ACHN (cell line): ENCODE measurements at places on chromosomes 4 and X.
A peak's percentile ranks its signal among the peaks of the same experiment; 100 is the strongest.

DNA sequence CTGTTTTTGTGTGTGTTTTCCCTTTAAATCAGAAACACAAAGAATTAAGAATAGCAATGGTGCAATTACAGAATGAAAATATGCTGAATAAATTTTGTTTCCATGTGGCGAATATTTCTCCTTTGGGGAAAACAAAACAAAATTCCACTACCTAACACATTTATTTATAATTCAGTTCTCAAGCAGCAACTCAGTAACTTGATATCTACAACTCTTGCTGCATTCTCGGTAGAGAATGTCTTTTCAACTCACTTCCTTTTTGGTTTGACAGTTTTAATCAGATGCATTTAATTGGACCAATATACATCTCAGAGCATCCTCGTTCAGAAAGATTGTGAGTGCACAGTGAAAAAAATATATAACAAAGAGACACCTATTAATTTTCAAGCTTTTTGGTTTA lies 30.8 kb downstream of the ZNF827 start:
- no peak for DNase-seq

GRCh38 chr4:25160714-25161592 lies 704 bp upstream of the SEPSECS start:
- DNase-seq, result no peak

DNA sequence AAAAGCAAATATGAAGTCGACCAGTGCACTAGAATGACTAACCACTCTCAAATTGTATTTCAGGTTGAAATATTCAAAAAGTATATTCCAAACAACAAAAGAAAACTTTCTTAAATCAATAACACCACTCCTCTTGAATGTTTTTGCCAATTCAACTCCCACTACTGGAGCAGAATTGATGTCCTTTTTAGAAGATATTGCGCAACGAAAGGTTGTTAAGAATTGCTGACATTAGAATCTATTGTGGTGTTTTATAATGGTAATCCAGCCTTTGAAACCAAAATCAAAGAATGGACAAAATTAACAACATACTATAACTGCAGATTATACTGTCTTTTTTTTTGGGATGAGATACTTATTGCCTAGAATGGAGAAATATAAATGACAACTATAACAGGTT lies 331.3 kb downstream of the GRXCR1 start:
- DNase-seq, result no peak

DNA sequence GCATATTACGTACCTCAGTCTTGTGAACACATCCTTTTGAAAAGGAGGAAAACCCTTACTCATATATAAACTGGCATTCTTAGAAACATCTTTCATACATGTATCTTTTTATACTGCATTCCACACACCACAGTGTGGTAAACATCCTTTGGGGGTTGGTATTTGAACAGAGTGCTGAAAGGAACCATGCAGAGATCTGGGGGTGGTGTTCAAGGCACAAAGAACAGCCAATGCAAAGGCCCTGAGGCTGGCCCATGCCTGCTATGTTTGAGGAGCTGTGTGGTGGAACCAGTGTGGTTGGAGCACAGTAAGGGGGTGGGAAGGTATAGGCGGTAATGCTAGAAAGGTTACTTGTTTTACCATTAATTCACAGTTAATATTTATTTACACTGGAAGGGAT lies 2.0 kb downstream of the ELK1 start:
- DNase-seq, result no peak

GRCh38 chr4:188214861-188215260 lies 75.6 kb downstream of the TRIML1 start:
- DNase-seq, result no peak

DNA sequence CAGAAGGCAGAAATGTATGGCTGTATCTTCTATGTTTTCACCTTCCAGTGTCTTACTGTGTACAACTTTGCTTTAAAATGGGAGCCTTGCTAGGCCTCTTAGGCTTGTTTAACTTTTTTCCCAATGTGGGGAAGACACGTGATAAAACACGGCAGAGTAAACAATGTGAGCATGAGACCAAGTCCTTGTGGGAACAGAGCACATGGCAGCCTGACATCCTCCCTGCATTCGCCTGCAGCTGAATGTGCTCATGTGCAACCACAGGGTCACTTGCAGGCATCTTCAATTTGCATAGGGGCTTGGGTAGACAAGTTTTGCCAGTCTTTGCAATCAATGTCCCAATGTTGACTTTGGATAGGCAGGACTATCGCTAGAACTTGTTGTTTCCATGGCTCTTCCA lies 91.8 kb downstream of the CCNG2 start:
- DNase-seq, result no peak

GRCh38 chrX:70289168-70289792 lies 447 bp downstream of the PDZD11 start:
- DNase-seq, result no peak

- DNase-seq, result no peak
These were observed 24.2 kb downstream of the LRIT3 start for GRCh38 chr4:109872065-109872464.

GRCh38 chr4:138672393-138672976 lies 343.1 kb upstream of the NOCT start:
- DNase-seq, result no peak

DNA sequence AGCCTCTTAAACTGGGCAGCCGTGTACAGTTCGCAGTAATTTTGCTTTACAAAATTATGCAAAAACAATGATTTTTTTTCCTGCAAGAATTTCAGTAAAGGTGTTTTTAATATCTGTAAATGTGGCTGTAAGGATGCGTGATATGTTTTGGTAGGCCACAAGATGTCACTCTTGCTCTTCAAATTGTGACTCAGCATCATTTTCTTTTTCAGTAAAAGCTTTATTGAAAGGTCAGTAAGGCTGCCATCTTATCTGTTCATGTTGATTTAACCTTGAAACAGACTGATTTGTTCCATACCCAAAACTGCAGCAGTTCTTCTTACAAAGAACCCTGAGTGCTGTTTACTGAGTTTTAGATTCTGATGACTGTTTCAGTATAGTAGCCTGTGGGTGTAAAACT lies 39.9 kb downstream of the TXLNG start:
- peak; percentile 38 for DNase-seq

DNA sequence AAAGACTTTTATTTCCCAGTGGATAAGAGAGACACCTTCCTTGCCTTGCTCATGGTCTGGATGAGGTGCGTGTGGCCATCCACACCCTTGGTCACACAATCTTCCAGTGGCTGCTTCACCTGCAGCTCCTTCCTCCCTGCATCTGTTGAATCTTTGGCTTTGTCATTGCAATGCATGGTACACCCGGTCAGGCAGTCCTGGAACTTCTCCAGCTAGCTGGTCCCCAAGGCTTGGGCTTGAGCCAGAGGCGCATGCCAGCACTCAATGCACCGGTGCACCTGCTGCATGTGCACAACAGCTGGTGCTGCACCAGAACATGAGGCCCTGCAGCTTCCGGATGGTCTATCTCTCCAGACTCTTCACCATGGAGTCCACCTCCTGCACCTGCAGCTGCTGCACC lies 31.7 kb downstream of the SCML1 start:
- DNase-seq, result no peak

DNA sequence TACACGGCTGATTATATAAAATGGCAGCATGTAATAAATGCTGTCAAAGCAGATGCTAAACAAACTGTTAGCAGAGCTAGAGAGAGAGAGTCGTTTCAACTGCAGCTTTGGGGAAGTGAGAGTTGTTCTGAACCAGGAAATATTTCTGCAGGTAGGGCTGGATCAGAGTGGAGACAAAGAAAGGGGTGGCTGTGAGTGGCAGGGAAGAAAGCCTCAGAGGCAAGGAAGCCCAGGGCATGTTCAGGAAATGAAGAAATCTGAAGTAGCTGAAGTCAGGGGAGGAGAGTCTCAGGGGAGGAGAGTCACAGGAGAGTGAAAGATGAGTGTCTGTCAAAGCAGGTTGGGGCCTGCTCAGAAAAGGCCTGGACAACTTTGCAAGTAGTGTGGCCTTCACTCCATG lies 48.4 kb upstream of the RPS6KA3 start:
- DNase-seq, result no peak

DNA sequence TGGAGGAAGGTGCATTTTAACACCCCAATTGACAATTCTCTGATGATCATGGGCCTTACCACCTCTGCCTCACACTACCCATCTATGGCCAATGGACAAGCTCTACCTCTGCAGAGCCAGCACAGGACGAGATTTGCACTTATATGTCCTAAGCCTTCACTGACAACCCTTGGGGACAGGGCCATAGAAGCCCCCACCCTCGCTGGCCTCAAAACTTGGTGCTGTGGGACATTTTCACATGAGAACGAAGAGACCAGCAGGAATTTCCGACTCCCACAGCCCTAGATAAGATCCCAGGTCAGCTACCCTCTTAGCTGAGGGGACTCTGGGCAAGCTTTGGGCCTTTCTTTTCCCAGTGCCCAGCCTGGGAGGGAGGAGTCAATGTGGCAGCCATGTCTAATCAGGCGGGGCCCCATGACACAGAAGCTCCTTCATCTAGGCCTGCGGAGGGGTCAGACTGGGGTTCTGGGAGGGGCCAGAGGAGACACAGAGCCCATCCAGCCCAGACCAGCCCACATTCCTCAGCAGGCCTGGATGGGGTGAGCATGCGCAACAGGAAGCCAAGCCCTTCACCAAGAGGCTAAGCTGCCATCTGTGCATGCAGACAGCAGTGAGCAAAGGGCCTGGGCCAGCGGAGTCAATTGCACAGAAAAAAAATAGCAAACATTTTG lies 12.1 kb downstream of the PJA1 start:
- DNase-seq, result no peak

DNA sequence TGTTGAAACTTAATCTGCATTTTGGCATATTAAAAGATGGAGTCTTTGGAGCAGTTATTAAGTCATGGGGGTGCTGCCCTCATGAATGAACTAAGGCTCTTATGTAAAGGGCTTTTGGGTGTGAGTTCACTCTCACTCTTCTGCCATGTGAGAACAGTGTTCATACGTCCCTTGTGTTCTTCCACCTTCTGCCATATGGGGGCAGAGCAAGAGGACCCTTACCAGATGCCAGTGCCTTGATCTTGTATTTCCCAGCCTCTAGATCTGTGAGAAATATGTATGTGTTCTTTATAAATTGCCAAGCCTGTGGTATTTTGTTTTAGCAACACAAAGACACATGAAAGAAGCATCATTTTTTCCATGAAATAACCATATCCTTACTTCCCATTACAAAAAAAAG lies 213.9 kb downstream of the SPOCK3 start:
- peak; percentile 4 for DNase-seq

- DNase-seq, result no peak
These were observed 159.5 kb downstream of the SHOX start for GRCh38 chrX:790041-790506.

GRCh38 chr4:53494851-53495250 lies 96.4 kb downstream of the LNX1 start:
- DNase-seq, result no peak

DNA sequence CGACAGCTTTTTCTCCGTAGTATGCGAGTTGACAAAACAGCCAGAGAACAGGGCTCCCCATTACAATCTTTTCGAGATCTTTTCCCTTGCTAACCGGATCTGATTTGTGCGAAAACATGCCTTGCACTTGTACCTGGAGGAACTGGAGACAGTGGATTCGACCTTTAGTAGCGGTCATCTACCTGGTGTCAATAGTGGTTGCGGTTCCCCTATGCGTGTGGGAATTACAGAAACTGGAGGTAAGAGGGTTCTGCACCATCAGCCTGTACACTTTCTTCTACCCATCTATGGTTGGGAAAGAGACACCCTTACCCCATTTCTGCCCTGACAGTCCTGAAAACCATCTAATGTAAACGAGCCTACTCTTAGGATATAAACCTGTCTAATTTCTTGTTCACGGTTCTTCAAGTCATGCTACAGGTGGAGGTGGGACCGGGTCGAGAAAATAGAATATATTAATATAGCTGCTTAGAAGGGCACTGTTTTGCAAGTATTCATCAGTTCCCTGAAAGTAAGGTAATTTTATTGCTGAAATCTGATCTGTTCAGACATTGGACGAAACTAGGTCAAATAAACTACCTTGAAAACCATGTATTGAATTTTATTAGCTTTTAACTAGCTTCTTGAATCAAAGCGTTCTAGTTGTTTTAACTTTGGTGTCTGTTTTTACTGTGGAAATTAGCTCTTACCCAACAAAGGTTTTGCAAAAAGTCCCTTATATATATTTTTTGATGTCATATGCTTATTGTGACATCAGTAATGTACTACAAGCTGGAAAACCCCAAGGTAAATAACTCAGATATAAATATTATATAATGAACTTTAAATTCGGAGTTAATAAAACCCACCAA lies 869 bp downstream of the TMEM184C start:
- DNase-seq, result no peak

- DNase-seq, result no peak
These were observed 988.3 kb upstream of the LCORL start for GRCh38 chr4:19009881-19010280.

DNA sequence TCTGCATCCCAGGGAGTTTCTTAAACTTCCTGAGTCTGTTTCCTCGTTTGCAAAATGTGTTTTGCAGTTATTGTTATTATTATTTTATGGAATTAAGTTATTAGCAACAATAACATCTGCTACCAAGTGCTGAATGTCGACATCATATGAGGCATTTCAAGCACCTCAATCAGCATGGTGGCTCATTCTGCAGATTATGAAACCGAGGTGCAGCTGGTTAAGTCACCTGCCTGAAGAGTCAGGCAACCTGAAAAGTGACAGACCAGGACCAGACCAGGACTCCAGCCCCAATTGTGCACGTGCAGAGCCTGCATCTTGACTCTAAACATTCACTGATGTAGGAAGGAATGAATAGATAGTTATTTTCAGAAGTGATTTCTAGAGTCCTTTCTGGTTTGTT lies 99.8 kb downstream of the AFAP1 start:
- DNase-seq, result no peak

- no peak for DNase-seq
These were observed 138.5 kb downstream of the COL4A6 start for GRCh38 chrX:108299704-108300103.

GRCh38 chr4:99024481-99025275 lies 29.2 kb downstream of the METAP1 start:
- no peak for DNase-seq

DNA sequence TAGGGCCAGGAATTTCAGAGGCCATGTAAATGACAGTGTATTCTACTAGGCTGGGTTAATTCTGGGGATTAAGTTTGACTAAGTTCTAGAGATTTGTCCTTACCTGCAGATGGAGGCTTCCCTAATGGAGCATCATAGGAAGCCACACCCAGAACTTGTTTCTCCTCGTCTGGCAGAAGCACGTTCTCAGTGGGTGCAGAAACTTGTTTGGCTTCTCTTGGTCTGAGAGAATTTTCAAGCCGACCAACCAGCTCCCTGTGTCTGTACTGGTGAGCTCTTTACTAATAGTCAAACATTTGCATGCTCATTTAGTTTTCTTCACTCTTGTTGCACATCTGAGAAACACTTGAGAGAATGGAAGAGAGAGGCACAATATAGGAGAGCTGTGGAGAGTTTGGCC lies 907 bp upstream of the ATP10D start:
- no peak for DNase-seq

GRCh38 chr4:35175894-35176293 lies 1068.4 kb downstream of the ARAP2 start:
- DNase-seq, result no peak

- DNase-seq, result no peak
These were observed 3.0 kb upstream of the PHOX2B start for GRCh38 chr4:41751449-41752061.

DNA sequence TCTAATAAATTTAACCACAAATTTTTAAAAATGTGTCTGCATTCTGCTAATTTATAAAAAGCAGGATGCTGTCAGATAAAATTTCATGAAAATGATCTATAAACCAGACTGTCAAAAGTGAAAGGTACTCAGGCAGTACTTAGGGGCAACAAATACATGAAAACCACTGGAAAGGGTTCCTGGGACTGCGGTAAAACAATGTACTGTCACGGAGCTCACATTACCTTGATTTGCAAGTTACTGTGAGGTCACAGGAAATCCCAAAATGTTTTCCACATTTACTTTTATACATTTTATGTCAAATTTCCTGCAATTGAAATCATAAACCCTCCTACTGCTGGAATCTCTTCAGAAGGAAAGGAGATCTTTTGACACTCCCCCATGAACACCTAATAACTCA lies 45.3 kb downstream of the SHISA3 start:
- no peak for DNase-seq
